ENCODE measurements at places on chromosomes 11 and 22. TPM values are rescaled to one million over a fixed set of nuclear protein-coding genes. Genes with fewer than 3 reads are reported as not detected.

GRCh38 chr11:34585304-34585734 lies 35.6 kb upstream of the EHF start:
- no peak for DNase-seq
- H3K27ac ChIP-seq, result no peak overlapping the region
- H3K4me3 ChIP-seq, result no peak overlapping the region

GRCh38 chr11:128463371-128463829 lies 124.0 kb downstream of the ETS1 start:
- H3K36me3 ChIP-seq, result peaks cover 34% of the 10 kb centered on the region
- no peak for DNase-seq
- no peak overlapping the region for H3K4me3 ChIP-seq

- H3K36me3 ChIP-seq, result peaks cover 6% of the 10 kb centered on the region
- DNase-seq, result no peak
- H3K4me3 ChIP-seq, result no peak overlapping the region
- no peaks in the 10 kb centered on the region for H3K27me3 ChIP-seq
These were observed 42.5 kb downstream of the CERK start for GRCh38 chr22:46695346-46696228.

- no peak overlapping the region for H3K4me3 ChIP-seq
- peaks cover 6% of the 10 kb centered on the region for H3K4me1 ChIP-seq
- H3K27me3 ChIP-seq, result no peaks in the 10 kb centered on the region
- no peak overlapping the region for H3K27ac ChIP-seq
- H3K36me3 ChIP-seq, result no peaks in the 10 kb centered on the region
- DNase-seq, result no peak
These were observed 133.6 kb upstream of the SESN3 start for GRCh38 chr11:95364324-95365295.

DNA sequence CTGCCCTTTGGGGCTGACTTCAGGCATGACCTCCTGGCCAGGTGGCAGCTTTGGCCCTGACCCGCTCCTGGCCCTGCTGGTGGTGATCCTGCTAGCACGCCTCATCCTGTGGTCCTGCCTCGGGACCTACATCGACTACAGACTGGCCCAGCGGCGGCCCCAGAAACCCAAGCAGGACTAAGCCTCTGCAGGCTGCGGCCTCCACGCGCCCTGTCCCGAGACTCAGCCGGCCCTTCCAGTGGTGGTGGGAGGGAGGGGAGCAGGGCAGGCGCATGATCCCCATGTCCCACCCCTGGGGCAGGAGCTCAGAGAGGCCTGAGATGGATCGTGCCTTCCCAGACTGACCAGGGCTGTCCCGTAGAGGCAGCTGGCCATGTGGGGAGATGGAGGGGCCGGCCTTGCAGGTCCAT lies 2.1 kb downstream of the SMIM38 start:
- H3K4me1 ChIP-seq, result peaks cover 63% of the 10 kb centered on the region
- no peaks in the 10 kb centered on the region for H3K36me3 ChIP-seq
- no peaks in the 10 kb centered on the region for H3K27me3 ChIP-seq
- peak overlapping the region; percentile 94 for H3K27ac ChIP-seq
- DNase-seq, result no peak

- H3K27ac ChIP-seq, result no peak overlapping the region
- no peaks in the 10 kb centered on the region for H3K36me3 ChIP-seq
- no peak for DNase-seq
- H3K4me3 ChIP-seq, result no peak overlapping the region
These were observed 24.4 kb downstream of the OR8B12 start for GRCh38 chr11:124518989-124519451.

GRCh38 chr22:38707346-38707745 lies 1.6 kb downstream of the GTPBP1 start:
- H3K4me1 ChIP-seq, result peaks cover 21% of the 10 kb centered on the region
- peak overlapping the region; percentile 94 for H3K4me3 ChIP-seq
- H3K27ac ChIP-seq, result no peak overlapping the region
- no peaks in the 10 kb centered on the region for H3K27me3 ChIP-seq

GRCh38 chr22:41274856-41275255 lies 11.1 kb downstream of the RANGAP1 start:
- peaks cover 26% of the 10 kb centered on the region for H3K36me3 ChIP-seq
- no peaks in the 10 kb centered on the region for H3K4me1 ChIP-seq
- no peak overlapping the region for H3K4me3 ChIP-seq
- no peak overlapping the region for H3K27ac ChIP-seq

DNA sequence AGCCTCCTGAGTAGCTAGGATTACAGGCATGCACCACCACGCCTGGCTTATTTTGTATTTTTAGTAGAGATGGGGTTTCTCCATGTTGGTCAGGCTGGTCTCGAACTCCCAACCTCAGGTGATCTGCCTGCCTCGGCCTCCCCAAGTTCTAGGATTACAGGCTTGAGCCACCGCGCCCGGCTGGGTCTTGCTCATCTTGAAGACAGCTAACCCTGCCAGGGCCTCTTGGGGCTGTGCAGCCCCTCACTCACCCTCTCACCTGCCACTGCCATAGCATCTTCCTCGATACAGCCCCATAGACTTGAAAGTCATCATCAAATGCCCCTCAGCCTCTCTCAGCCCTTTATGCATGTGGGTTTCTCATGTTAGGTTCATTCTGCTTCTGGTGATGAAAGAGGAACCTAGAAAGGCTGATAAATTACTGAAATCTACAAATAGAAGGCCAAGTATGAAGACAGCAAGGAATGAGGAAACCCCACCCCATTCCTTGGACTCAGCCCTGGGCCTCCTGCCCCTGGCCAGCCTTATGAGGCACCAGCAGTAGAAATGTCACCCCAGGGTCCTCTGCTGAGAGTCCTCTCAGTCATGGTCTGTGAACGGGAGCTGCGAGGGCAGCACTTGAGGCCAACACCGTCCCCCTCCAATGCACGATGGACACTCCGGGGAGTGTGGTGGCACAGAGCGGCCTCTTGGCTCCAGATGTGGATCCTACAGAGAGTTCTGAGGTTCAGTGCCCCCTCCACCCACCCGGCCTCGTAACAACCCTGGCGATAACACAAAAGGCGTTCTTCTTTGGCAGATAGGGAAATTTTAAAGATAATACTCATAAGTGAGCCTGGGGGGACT lies 24.8 kb downstream of the SCGB1A1 start:
- peak; percentile 57 for DNase-seq
- H3K27me3 ChIP-seq, result no peaks in the 10 kb centered on the region
- H3K27ac ChIP-seq, result peak overlapping the region; percentile 92

- H3K4me3 ChIP-seq, result no peak overlapping the region
- H3K27me3 ChIP-seq, result no peaks in the 10 kb centered on the region
- no peak overlapping the region for H3K27ac ChIP-seq
- DNase-seq, result no peak
- no peaks in the 10 kb centered on the region for H3K4me1 ChIP-seq
- no peaks in the 10 kb centered on the region for H3K36me3 ChIP-seq
These were observed 64.7 kb downstream of the PARVG start for GRCh38 chr22:44245438-44245837.

DNA sequence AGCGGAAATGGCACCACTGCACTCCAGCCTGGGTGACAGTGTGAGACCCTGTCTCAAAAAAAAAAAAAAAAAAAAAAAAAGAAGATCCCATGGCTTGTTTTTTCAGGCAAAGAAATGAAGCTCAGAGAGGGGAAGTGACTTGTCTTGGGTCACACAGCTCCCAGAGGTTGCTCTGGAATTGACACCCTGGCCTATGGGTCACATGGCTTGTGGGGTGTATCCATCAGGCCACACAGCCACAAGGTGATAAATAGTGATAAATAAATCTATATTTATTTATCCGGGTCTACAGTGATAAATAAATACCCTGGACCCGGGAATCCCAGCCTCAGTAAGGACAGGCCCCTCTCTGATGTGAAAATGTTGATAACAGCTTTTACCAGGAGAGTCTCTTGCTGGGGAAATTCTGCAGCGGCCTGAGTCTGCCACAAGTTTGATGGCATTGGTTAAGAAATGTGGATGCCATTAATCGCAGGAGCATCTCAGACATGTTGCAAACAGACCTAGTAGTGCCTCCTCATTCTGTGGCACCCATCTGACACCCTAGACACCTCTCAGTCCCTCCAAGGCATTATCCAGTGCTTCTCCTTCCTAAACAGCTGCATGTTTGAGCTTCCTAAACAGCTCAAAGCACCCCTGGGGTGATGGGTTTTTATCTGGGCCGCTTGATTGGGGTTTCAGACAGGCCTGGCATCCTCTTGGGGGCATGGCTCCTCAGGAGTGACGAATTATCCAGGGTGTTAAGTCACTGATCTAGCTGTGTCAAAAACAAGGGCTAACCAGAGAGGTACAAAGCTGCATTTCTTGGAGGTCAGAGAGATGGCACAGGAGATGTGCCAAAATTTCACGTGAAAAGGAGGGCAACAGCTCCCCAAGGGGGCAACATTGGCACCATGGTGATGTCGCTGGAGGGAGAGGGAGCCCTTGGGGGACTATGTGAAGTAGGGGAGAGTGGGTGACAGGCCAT lies 1.9 kb upstream of the EMID1 start:
- H3K4me3 ChIP-seq, result no peak overlapping the region
- no peaks in the 10 kb centered on the region for H3K36me3 ChIP-seq
- H3K27ac ChIP-seq, result no peak overlapping the region
- no peak for DNase-seq

DNA sequence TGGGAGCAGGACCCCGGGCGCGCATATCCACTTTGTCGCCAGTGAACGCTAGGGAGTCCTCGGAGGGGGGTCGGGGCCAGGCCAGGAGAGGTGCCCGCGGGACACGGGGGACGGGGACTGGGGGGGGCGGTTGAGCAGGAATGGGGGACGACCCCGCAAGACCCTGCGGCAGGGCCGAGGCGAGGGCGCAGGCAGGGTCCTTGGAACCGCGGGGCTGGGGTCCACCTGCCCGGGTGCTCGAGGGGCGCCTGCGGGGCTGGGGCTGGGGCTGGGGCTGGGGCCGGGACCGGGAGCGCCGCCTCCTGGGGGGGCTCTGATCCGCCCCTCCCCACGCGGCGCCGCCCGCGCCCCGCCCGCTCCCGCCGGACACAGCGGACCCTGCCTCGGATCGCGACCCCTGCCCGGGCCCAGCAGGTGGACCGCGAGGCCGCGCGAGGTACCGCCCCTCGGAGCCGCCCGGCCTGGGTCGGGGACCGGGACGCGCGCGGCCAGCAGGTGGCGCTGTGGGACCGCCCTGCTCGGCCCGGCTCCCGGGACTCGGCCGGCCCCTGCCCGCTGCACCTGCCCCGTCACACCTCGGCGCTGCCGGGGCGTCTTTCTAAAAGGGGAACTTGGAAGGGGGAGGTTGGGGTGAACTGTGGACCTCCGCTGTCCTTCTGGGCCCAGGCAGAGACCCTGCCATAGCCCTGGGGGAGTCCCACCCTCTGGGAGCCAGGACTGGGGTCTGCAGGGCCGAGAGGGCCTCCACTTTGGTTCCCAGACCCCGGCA lies 11.0 kb downstream of the CRELD2 start:
- H3K27me3 ChIP-seq, result peaks cover 7% of the 10 kb centered on the region
- H3K36me3 ChIP-seq, result peaks cover 30% of the 10 kb centered on the region
- H3K27ac ChIP-seq, result no peak overlapping the region
- peaks cover 54% of the 10 kb centered on the region for H3K4me1 ChIP-seq
- peak overlapping the region; percentile 27 for H3K4me3 ChIP-seq

DNA sequence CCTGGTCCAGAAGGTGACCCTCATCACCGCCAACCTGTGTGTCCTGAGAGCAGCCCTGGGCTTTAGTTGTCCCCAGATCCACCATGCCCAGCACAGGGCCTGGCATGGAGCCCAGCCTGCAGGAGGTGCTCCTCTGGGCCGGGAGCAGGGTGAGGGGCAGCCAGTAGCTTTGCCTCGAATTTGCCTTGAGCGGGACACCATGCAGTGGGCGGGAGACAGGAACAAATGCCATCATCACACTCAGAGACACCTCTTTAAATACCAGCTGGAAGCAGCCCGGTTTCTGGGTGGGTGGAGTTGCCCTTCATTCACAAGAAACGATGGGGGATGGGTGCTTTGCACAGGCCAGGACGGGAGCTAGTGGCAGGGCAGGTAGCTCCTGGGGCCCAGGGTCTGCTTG lies 19.3 kb downstream of the FLRT1 start:
- no peak for DNase-seq
- H3K36me3 ChIP-seq, result no peaks in the 10 kb centered on the region
- no peak overlapping the region for H3K4me3 ChIP-seq
- no peaks in the 10 kb centered on the region for H3K27me3 ChIP-seq
- H3K27ac ChIP-seq, result peak overlapping the region; percentile 87

- DNase-seq, result no peak
- H3K4me1 ChIP-seq, result peaks cover 8% of the 10 kb centered on the region
- no peak overlapping the region for H3K27ac ChIP-seq
- no peak overlapping the region for H3K4me3 ChIP-seq
These were observed 3.2 kb upstream of the TTLL8 start for GRCh38 chr22:50061141-50061823.

The IFITM10 gene
- total RNA-seq, result 5.9 TPM

The TRIM51G gene
- not detected for total RNA-seq

The KCNK4 gene
- not detected for total RNA-seq

The MRGPRE gene
- total RNA-seq, result not detected

The THY1 gene
- total RNA-seq, result 12.9 TPM

The MAPK8IP2 gene
- total RNA-seq, result 3.0 TPM

The GLYATL2 gene
- total RNA-seq, result not detected

The DDX10 gene
- total RNA-seq, result 26.4 TPM
